ENCODE measurements at places on chromosomes 2 and 18.

DNA sequence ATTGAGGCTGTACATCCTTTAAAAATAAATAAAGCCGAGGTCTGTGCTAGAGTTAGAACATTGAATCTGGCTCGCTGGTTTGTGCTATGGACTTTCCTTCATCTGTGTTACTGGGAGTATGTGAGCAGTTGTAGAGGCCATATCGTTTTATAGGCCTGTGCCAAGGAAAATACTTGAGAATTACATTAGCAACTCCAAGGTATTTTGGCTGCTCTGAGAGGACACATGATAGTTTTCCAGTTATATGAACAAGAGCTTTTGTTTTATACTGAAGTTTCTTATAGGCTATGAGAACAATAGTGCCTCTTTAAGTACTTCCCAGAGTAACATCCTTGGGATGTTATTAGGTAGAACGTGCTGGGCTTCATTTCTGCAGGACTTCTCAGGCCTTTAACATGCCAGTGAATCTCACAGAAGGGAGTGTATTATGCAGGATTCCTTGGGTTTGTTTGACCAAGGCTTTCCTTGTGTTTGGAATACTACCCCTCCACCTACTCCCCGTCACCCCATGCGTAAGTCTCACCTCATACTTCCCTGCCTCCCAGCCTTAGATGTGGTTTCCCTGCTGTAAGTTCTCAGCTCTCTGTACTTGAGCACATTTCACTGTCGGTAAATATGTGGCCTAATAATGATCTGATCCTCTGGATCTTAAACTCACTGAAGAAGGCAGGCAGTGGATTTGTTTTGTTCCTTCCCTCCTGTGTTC, 21.0 kb downstream of the TCF7L1 start:
- no peak for DNase-seq

GRCh38 chr2:8540552-8541055, 141.3 kb upstream of the ID2 start:
- DNase-seq, result no peak

DNA sequence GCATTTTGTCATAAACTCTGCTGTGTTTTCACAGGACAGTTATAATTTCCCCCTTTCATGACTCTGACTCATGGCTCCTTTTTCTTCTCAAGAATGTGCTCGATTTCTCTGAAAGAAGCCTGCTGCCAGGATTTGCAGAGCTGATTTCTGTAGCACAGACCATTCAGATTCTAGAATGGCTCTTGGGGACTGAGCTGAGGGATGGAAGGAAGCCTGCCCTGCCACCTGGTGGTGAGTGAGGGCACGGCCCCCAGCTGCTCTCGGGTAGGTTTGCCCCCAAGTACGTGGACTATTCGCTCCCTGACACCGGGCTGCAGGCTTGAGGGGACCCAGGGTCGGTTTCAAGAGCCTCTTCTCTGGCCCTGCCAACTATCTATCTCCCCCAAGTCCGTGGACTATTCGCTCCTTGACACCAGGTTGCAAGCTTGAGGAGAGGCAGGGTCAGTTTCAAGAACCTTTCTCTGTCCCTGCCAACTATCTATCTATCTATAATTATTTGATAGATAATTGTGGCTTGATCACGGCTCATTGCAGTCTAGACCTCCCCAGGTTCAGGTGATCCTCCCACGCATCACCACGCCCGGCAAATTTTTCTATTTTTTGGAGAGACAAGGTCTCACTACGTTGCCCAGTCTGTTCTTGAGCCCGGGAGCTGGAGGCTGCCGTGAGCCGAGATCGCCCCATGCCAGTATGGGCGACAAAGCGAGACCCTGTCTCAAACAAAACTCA, 1.4 kb upstream of the SMYD5 start:
- peak; percentile 76 for DNase-seq

DNA sequence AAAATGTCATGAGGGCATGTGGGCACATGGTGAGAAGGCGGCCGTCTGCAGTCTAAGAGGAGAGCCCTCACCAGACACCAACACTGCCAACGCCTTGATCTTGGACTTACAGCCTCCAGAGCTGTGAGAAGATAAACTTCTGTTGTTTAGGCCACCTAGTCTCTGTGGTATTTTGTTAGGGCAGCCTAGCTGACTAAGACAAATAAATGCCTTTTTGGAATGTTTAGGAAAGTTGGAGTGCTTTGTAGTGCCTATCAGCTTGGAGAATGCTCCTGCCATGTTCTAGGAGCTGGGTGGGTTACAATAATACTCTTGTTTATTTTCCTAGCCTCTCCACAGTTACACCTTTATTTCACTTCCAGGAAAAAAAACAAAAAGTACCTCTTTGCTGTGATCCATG, 92.0 kb downstream of the SPP2 start:
- DNase-seq, result no peak

- no peak for DNase-seq
These were observed 37.0 kb upstream of the GALNT5 start for GRCh38 chr2:157220502-157220901.

- no peak for DNase-seq
These were observed 634.3 kb upstream of the FANCL start for GRCh38 chr2:58875436-58875835.

DNA sequence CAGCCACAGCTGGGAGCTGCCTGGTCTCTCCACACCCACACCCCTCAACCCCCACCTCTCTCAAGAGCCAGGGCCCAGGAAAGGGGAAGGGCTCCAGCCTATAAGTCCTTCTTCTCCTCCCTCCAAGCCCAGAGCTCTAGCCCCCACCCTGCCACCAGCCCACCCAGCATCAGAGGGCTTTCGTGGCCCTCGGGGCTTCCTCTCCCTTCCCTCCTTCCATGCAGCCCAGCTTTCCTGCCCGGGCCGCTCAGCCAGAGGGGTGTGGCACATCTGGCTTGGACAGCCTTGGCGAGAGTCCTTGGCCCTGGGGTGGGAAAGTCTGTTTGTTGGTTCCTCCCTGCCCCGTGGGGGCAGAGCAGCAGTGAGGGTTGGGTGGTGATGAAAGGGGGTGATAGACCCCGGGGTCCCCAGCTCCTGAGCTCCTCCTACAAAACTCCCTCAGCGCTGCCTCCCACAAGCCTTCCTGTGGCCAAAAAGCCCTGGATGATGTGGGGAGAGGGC, 7.0 kb downstream of the TNS1 start:
- no peak for DNase-seq

DNA sequence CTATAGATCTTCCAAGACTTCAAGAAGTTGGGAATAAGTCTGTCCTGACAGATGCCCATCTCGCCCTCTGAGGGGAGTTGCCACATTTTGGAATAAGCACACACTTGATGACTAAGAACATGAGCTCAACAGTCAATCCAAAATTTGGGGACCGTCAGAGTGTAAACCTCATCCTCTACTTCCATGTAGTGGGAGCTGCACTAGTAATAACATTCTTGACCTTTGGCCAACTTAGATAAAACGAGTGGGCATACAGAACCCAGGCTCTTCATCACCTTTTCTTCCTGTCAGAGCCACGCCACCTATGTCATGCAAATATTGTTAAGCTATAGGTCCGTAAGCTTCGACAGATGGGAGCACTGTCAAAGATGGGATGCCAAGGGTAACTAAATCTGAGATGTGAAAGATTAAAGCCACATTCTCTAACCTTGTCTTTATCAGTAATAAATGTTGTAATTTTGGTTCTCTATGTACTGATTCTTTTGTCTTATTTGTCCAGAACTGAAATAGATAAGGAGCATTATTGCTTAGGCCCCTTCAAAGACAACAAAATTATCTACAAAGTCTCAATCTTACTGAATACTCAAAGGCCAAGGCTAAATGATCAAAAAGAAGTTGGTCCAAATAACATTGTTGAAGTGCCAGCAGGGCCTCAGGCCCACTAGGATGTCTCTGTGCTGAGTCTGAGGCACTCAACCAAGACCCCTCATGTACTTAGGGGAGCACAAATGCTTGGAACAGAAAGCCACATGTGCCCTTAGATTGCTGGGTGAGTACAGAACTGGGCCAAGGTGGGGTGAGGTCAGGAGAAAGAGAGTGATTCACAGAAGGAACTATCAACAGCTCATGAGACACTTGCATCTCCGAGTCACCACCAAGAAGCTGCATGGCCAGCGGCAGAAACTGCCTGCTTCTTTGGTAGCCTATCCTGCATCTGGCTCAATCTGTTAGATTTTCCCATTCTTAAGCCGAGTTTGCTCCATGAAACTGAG, 15.0 kb downstream of the CDH2 start:
- DNase-seq, result no peak

- no peak for DNase-seq
These were observed 211.8 kb downstream of the SLC8A1 start for GRCh38 chr2:40240070-40240469.

DNA sequence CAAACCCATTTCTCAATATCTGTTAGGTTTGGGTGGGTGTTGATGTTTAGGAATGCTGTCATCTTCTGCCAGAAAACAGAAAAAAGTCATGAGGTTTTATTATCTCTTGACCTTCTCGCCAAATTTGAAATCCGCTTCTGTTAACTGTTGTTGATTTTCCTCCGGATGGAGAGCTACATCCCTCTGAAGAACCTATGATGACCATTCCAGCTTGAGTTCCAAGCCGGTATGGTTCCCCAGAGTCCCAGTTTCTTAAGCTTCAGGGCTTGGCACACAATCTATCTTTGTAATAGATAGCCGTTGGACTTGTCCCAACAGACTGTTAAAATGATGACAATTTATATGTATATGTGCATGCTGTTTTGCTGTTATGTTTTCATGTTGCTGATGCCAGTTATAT, 1201.0 kb downstream of the LRP1B start:
- no peak for DNase-seq

- DNase-seq, result no peak
These were observed 160.8 kb upstream of the AGAP1 start for GRCh38 chr2:235333076-235333475.

DNA sequence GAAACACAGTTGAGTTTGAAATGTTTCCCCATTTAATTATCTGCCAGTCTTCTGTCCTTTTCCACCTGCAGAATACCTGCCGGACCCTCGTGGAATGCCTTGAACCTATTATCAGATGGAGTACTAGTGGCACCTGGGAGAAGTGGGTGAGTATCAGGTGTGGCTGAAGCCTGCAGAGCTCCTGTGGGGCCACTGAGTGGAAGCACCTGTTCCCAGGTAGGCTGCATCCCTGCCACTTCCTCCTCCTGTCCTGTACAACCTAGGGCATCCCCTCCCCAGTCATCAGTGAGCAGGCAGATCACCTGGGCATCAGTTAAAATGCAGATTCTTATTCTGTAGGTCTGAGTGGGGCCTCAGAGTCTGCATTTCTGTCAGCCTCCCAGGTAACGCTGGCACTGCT, 80.8 kb upstream of the BZW1 start:
- DNase-seq, result no peak

GRCh38 chr2:84458551-84459017, 496 bp downstream of the SUCLG1 start:
- peak; percentile 26 for DNase-seq

DNA sequence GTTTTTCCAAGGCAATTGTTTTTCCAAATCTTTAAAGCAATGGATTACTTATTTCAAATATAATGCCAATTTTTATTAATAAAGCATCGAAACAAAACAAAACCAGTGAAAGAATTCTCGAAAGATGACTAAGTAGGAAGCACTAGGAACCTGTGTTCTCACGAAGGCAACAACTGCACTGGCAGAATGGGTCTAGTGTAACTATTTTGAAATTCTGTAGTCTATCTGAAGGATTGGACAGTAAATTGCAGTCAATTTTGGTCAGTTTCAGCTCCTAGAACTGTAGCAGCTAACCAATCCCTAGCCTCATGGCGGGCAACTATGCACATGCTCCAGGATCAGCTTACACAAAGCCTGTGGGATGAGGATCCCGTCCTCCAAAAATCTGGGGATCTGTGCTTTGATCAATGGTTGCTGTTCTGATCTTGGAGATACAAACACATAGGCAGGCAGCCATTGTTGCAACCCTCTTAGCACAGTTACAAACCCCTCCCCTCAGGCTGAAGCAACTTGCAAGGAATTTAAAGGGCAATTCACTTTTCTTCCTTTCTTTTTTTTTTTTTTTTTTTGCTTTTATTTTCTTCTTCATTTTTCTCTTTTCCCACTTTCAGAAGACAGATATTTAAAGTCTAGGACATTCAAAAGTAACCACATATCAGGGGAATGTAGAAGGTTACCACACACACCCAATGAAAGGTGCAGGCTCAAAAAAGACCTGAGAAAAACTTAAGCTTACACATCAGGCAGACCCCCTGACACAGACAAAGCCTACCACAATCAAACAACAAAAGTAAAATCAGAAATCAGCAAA, 147.6 kb downstream of the THADA start:
- no peak for DNase-seq

- no peak for DNase-seq
These were observed 623.1 kb upstream of the HS6ST1 start for GRCh38 chr2:128941751-128942150.

GRCh38 chr2:126902152-126902835, 3.6 kb downstream of the TEX51 start:
- no peak for DNase-seq

- peak; percentile 31 for DNase-seq
These were observed 147.9 kb downstream of the DOCK10 start for GRCh38 chr2:224894356-224894755.

GRCh38 chr18:49139766-49140165, 189.0 kb upstream of the SMAD7 start:
- no peak for DNase-seq

DNA sequence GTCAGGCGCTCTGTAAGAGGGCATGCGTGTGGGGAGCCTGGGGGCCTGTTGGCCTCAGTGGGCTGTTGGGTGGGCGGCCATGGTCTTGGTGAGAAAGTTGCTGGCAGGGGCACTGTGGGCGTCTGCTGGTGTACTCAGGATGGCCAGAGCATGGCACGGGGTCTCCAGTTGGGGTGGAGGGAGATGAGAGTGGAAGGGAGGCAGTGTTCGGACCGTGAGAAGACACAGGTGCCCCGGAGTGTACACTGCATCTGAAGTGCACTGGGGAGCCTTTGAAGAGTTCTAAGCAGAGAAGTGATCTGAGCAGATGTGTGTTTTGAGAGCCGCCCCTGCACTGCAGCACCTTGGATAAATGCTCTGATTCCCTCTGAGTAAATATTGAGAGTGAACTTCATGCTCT, 150.8 kb downstream of the LDLRAD4 start:
- no peak for DNase-seq

DNA sequence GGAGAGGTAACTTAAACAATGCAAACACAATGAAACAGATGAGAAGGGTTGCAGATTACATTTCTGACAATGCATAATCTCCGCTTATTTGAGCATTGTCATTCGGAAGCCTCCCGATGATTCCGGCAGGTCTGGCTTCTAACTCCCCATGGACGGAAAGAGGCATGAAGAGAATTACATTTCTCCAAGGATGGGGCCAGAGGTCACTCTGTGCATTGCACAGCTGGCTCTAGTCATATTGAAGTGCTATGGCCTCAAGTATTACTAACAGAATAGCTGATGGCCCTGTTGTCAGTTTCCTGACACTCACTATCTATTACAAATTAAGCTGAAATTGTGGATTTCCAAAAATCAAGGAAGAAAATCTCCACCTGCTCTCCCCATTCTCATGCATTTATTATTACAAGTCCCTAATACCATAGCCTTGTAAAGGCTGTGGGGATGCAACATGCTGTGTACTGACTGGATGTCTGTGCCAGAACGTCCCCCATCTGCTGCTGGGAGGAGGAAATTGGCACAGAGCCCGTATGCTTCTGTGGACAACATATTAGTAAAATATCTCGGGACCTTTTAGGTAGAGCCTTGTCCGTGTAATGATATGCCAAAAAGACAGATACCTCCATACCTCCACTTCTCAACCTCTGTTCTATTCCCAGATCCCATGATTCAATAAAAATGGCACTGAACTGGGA, 168.1 kb downstream of the SETBP1 start:
- no peak for DNase-seq

- no peak for DNase-seq
These were observed 44.2 kb upstream of the SLC4A10 start for GRCh38 chr2:161580021-161580420.
